A549 treated with Hydrocortisone at 1 μM for 4 hours (cell line): ENCODE measurements at places on chromosomes 6 and 20. TPM values are rescaled to one million over a fixed set of nuclear protein-coding genes. Genes with fewer than 3 reads are reported as not detected.

Gene GTSF1L
- not detected in 5 replicates for total RNA-seq

Gene RIPPLY2
- total RNA-seq: 0.32 to 0.58 TPM (median 0.39 TPM) in 5 replicates

Gene CDH22
- total RNA-seq: 0.02 to 0.05 TPM (median 0.03 TPM) in 4 of 5 replicates, not detected in the other

Gene NUS1
- total RNA-seq: 24.0 to 29.4 TPM (median 26.3 TPM) in 5 replicates

Gene GPSM3
- total RNA-seq: 0.23 to 0.47 TPM (median 0.45 TPM) in 5 replicates

Gene C20orf141
- total RNA-seq: 0.28 to 0.69 TPM (median 0.53 TPM) in 5 replicates

Gene PDE10A
- total RNA-seq: 22.9 to 29.3 TPM (median 26.3 TPM) in 5 replicates

Gene FAM184A
- total RNA-seq: not detected in 5 replicates

Gene MOCS1
- total RNA-seq: 2.1 to 2.3 TPM (median 2.1 TPM) in 5 replicates

Gene SIRPG
- total RNA-seq: not detected in 5 replicates

Gene PNISR
- 18.5 to 28.8 TPM (median 26.7 TPM) in 5 replicates for total RNA-seq

Gene C6orf58
- 0.12 to 0.18 TPM (median 0.18 TPM) in 3 of 5 replicates, not detected in the others for total RNA-seq

Gene SMOC2
- total RNA-seq: 0.02 to 0.05 TPM (median 0.03 TPM) in 3 of 5 replicates, not detected in the others

Gene KCNK15
- 0.31 to 0.72 TPM (median 0.53 TPM) in 5 replicates for total RNA-seq

Gene CST7
- total RNA-seq: 0.13 TPM in 1 of 5 replicates, not detected in the others

Gene TMEM217
- total RNA-seq: 0.41 to 0.82 TPM (median 0.64 TPM) in 5 replicates

Gene CDYL
- 16.9 to 24.0 TPM (median 19.9 TPM) in 5 replicates for total RNA-seq

Gene CST2
- total RNA-seq: 0.59 to 1.2 TPM (median 0.71 TPM) in 5 replicates

Gene SMIM28
- not detected in 5 replicates for total RNA-seq

Gene FAM210B
- total RNA-seq: 10.9 to 12.8 TPM (median 11.3 TPM) in 5 replicates

Gene NR2E1
- total RNA-seq: 0.03 to 0.22 TPM in 2 of 5 replicates, not detected in the others

Gene ELOVL2
- 5.3 to 6.9 TPM (median 6.5 TPM) in 5 replicates for total RNA-seq

Gene NRSN2
- 58.3 to 63.1 TPM (median 60.3 TPM) in 5 replicates for total RNA-seq

Gene C6orf15
- 0.09 TPM in 1 of 5 replicates, not detected in the others for total RNA-seq
